Aorta (tissue), 5 donors: ENCODE measurements at places on chromosomes 2 and 18. TPM values are rescaled to one million over a fixed set of nuclear protein-coding genes. Genes with fewer than 3 reads are reported as not detected.

Gene CCDC148
- 1.6 TPM for total RNA-seq

DNA sequence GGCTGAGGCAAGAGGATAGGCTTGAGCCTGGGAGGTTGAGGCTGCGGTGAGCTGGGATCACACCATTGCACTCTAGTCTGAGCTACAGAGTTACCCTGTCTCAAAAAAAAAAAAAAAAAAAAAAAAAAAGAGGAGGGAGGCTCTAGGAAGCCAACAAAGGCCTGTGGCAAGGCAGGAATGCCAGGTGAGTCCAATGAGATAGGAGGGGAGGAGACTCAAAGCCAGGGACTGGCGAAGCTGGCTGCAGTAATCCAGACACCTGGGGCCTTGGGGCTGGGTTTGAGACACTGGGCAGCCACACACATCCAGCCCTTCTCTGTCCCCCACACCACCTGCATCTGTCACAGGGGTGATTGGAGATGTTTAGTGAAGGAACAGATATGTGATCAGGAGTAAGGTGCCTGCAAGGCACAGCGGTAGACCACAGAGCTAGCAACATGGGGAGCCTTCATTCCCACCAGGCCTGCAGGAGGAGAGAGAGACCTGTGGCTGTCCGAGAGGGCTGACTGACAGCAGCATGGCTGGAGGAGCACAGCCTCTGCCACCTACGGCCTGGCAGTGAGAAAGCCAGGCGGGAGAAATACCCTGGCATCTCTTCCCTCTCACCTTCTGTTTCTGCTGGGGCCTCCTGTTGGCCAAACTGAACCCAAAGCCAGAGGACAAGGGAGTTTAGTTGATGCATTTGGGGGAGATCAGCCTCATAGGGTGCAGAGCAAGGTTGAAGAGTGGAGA, 9.5 kb downstream of the CHPF start:
- DNase-seq = no peak

DNA sequence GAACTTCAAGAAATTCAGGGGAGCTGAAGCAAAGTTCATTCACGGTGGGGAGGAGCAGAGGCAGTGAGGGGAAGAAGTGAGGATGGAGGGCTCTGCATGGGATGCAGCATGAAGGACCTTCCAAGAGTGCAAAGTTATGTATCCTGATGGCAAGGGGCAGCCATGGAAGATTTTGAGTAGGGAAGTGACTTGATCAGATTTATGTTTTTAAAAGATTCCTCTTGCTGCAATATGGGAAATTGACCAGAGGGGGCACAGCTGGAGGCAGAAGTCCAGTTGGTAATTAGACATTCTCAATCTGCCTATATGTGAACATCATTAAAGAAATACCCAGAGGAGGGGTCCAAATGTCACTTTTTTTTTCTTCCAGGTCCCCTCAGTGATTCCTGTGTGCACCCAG, 21.5 kb upstream of the ANXA4 start:
- no peak for DNase-seq

GRCh38 chr2:58073008-58073407, 26.4 kb downstream of the VRK2 start:
- DNase-seq = no peak

GRCh38 chr2:113240150-113240914, 38.4 kb downstream of the PAX8 start:
- peak; percentile 96 for DNase-seq

DNA sequence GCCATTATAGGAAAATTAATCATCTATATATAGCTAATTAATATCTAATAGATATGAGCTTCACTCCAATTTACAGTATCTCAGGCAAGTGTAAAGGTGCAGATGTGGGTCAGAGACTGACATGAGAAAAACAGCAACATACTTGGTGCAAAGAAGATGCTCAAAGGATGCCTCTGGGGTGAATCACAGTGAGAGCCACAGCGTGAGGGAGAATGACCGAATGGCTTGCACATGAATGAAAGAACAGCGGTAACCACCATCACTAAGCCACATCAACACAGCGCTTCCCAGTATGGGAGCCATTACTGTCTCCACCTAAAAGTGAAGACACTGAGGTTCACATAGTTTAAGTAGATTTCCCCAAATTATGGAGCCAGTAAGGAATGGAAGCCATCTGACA, 423.4 kb upstream of the ID2 start:
- no peak for DNase-seq

Gene PID1
- total RNA-seq = 88.6 TPM
